Effector CD8-positive, alpha-beta T cell (primary cell): ENCODE measurements at places on chromosomes 5 and 9.

DNA sequence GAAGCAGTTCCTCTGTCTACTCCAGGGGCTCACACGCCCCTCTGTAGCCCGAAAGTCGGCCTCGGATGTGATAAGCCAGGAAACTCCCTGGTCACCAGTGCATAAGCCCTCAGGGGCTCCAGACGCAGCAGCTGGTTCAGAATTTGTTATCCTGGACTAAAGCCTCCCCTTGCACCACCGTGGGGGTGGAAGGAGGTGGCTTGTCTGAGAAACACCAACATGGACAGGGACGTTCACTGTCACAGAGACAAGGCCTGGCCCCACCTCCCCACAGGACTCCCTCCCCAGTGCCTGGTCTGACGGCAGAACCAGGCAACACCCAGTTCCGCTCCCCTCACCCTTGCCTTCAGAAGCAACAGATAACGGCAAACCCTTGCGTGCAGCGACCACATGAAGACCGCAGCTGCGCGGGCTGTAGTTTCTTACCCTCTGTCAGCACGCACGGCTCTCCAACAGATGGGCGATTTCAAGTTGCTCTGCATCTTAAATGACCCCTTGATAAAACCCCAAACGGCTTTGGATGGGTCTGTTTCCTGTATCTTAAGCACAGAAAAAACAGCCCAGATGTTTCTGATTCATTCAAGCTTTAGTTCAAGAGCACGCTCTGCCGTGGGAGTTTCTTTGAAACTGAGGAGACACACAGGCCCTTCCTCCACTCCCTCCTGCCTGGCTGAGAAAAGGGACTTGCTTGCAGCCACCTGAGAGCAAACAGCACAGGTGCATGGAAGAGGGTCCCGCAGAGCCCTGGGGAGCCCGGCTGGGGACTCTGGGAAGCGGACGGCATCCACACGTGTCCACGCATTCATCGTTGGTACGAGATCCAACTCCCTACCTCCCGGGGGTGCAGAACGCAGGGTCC lies 44.7 kb upstream of the NKD2 start:
- DNase-seq = peak; percentile 11

DNA sequence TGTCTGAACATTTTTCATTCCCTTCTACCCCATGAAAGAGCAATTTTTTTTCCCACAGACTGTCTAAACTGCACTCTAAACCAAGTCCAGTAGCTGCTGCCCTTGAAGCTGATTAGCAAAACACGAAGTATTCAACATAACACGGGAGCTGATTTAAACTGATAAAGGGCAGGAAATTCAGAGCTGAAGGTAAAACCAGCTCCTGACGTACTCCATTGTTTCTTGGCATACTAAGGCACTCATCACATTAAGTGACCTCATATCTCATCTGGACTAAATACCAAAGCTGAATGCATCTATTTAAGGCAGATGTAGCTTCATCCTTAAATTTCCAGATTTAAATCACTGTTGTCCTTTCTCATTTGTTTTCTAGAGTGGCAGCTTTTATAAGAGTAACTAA lies 12.0 kb downstream of the GDF9 start:
- no peak for DNase-seq

GRCh38 chr9:127341152-127341551 lies 55.8 kb upstream of the SLC2A8 start:
- DNase-seq = no peak

DNA sequence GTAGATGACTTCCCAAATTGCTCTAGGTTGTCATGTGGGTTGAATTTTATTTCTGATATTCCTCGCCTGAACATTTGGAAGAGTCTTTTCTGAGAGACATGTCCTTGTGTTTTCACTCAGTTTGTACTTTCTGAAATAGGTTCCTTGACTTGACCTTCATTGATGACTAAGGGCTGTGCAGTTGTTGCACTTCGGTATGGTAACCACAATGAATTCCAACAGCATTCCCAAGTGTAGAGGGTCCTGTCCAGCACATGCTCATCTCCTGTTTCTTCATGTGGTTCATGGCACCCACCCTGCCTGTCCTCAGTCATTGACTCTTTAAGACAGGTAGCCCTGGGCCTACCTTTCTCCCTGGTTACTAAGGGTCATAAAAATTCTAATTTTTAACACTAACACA lies 527.8 kb downstream of the MTRR start:
- no peak for DNase-seq

GRCh38 chr5:143445776-143446175 lies 42.3 kb upstream of the NR3C1 start:
- no peak for DNase-seq

- DNase-seq = no peak
These were observed 77.0 kb upstream of the TBC1D2 start for GRCh38 chr9:98332405-98332831.

- no peak for DNase-seq
These were observed 22.9 kb downstream of the KCNMB1 start for GRCh38 chr5:170366276-170366675.

GRCh38 chr9:133400292-133400691 lies 17.5 kb downstream of the REXO4 start:
- DNase-seq = no peak

DNA sequence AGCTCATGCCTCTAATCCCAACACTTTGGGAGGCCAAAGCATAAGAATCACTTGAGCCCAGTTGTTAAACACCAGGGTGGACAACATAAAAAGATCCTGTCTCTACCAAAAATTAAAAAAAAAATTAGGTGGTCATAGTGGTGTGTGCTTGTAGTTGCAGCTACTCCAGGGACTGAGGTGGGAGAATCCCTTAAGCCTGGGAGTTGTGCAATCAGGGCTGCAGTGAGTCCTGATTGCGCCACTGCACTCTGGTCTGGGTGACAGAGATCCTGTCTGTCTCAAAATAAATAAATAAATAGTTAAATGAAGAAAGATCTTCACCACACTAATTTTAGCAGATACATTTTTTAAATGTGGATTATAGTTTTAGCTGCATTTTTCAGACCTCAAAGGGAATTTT lies 433.2 kb downstream of the MAT2B start:
- no peak for DNase-seq

DNA sequence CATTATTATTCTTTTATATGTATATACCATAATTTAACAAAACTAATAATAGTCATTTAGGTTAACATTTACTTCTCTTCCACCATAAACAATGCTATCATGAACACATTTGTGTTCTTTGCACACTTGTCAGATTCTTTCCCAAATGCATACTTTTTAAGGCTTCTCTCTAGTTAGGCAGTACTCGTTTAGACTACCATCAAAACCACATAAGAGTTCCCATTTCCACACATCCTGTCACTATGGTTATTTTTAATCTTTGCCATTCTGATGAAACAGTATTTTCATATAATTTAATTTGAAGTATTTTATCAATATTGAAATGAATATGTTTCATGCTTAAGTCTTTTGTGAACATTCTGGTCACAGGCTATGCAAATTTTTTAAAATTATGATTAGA lies 15.1 kb downstream of the DROSHA start:
- no peak for DNase-seq

DNA sequence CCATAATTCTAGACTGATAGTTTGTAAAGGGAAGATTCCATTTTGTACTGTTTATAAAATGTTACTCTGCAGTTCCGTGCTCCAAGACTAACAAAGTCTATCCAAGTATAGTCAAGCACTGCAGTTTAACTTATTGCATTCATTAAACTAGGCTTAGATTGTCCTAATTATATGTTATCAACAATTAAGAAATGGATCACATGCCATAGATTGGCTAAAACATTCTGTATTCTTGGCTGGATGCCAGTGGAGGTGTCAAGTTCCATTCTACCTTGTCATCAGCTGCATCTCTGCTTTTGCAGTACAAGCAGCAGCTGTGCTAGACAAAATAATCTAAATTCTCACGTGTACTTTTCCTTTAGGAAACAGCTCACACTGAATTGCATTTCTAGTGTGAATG lies 69.4 kb upstream of the MEF2C start:
- DNase-seq = no peak

DNA sequence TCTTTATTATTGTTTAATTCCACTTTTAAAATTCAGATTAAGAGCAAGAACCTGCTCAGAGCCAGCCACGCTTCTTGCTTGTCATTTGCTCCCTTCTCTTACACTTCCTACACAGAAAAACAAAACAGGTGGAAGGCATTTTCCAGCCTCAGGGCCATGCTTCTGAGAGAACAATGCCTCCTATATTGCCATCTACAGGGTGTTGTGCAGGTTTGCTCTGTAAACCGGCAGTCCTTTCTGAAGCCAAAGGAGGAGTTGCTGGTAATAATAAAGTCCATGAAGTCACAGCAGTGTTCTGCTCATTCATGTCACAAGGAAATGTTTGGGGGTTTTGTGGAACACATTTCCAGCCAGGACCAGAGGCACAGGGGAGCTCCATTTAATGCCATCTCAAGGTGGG lies 16.1 kb upstream of the PRLR start:
- DNase-seq = no peak

DNA sequence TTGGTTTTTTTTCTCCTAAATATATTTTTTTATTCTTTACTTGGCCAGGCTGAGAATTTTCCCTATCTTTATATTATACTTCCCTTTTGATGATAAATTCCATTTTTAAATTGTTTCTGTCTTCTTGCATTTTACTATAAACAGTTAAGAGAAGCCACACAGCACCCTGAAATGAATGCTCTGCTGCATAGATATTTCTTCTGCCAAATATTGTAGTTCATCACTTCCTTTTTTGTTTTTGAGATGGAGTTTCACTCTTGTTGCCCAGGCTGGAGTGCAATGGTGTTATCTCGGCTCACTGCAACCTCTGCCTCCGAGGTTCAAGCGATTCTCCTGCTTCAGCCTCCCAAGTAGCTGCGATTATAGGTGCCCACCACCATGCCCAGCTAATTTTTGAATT lies 8.5 kb upstream of the INIP start:
- DNase-seq = no peak

DNA sequence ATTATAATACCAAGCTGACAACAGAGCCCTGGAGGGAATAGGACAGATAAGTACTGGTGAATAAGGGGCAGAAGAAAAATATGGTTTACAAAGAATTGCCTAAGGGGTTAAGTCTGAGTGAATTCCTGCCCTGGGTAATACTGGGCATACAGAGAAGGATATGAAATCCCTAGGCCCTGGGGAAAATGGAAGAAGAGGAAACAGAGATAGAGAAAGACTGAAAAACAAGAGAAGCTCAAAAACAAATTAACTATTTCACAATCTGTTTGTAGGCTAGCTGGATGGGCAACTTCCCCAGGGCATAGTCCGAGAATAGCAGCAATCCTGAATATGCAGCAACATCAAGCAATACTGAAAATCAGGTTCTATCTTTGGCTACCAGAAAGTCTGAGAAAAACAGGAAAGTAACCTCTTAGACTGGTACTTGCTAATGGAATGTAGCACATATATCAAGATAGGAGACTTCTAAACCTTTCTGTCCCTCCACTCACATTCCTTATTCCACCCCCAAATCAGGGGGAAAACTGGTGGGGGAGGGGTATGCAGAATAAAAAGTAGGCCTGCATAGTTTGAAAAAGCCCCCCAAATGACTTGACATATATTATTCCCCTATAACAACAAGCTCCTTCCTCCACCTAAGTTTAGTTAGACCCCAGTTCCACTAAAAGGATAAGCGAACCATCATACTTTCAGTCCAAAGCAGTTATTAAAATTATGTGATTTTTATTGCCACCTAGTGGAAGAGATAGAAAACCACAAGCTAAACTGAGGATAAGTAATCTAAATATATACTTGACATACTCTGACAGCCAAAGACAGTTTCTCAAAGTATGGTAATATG lies 20.6 kb downstream of the SLC38A9 start:
- DNase-seq = no peak

DNA sequence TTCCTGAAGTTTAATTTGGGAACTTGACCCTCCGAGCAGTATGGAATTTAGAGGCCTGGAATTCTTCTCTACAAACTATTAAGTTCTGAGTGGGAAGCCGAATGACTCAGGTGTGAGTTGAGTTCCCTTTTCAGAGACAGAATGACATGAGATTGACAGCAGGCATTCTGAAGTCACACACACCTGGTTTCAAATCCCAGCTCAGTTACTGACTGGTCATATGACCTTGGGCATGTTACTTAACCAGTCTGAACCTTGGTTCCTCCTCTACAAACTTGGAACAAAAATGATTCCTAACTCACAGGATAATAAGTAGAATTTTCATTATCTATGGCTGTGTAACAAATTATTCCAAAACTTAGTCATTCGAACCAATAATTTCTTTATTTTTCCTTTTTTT lies 45.5 kb upstream of the GPBP1 start:
- no peak for DNase-seq

DNA sequence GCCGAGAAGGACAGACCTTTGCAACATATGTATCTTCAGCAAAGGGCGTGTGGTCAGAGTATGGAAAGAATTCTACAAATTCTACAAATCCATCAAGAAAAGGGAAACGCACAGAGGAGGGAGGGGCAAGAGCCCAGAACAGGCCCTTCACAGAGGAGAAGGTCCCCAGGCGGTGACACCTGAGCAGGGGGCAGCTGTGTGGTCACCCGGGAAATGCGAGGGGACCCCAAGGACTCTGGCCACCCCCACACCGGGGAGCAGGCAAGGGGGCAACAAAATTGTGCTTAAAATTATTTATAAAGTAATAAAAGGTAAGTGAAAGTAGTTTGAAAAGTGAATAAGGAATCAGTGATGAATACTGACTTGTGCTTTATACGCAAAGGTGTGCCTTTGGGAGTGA lies 17.6 kb downstream of the NACC2 start:
- no peak for DNase-seq

DNA sequence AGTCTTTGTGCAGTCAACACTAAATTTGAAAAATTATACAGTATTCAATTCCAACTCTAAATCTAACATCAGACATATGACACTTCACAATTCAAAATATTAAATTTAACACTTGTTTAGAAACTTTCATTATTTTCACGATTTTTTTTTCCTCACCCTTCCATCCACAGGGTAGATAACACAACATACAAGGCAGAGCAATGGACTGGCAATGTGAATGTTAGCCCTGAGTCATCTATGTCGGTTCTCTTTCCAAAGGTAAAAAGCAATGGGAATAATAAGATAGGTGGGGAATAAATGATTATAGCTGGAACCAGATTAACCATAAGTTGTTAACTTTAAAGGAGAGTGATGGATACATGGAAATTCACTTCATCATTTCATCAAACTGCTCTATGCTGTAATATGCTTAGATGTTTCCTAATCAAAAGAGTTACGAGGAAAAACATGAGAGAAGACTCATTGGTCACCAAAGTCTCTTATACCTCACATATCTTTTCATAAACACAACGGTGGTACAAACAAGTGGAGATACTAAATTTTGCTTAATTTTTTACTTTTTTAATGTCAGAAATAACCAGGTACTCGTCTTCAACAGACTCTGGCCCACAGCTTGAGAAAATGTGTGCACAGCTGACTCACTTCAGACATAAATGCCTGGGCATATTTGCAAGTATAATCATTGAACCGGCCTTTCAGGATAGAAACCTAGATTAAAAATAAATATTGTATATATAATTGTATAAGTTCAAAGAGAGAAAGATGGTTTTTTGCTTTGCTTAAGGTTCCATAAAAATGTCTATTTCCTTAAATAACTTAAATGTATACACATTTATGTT lies 23.0 kb downstream of the RFX3 start:
- DNase-seq = no peak
